ENCODE measurements at places on chromosomes 7 and 10. TPM values are rescaled to one million over a fixed set of nuclear protein-coding genes. Genes with fewer than 3 reads are reported as not detected.

RPEL1 gene
- not detected for total RNA-seq

SUFU gene
- 3.7 TPM for total RNA-seq

CDNF gene
- total RNA-seq = 0.24 TPM

VPS37D gene
- total RNA-seq = 3.6 TPM

SRGN gene
- 132 TPM for total RNA-seq

HYAL4 gene
- total RNA-seq = not detected

All from hair follicle dermal papilla cell (primary cell).